ENCODE measurements at places on chromosomes 7 and 10.

DNA sequence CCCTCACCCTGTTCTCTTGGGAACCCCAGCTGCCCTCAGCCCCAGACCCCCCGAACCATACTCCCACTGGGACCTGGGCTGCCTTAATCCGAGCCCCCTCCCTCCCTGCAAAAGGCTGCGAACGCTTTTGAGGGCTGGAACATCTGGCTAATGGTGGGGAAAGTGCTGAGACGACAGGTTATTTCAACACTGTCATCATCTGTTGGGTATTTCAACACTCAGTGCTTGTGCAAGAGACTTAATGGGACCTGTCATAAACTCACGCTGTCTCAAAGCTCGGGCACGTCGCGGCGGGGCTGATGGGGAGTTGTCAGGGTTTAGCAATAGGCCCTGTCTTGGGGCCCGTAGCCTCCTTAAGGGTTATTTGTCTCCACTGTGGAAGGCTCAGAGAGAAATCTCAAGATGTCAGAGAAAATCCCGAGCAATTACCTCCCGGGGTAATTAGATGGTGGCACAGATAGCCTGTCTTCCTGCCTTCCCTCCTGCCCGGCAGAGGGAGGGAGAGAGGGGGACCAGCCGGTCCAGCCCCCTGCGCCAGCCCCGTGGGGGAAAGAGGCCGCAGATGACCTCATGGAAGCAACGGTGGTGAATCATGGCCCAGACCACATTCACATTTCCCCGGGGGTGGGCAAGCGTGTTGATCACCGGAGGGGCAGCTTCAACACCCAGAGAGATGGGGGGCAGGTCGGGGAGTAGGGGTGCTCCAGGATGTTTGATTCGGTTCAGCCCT lies 88.7 kb upstream of the MYL10 start:
- DNase-seq, result no peak

- DNase-seq, result no peak
Observed at GRCh38 chr7:124456286-124456685, 309.3 kb downstream of the GPR37 start.

DNA sequence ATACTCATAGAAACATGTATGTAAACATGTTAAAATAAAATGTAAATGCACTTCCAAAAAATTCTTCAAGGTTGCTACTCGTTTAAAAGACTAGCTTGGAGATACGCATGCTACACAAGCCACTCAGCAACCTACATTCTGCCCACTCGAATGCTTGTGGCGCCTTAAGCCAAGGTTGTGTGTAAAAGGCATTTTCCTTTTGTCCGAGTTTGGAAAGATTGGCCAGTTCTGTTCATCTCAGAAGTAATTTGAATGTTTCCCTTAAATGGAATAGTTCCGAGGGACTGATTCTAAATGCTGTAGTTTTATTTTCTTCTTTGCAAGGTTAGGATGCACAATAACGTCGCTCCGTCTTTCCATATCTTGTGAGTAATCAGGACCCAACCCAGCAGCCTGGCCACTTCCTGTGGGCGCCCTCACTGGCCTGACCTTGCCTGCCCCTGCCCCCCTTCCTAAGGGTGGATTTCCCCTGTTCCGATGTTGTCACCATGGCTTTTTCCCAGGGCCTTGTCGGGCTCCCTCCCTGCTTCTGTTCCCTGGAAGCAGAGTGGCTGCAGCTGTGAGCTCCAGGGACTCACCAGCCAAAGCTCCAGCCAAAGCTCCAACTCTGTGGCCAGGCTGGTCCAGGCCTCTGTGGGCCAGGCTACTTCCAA lies 70.6 kb downstream of the PTPRE start:
- DNase-seq, result no peak

DNA sequence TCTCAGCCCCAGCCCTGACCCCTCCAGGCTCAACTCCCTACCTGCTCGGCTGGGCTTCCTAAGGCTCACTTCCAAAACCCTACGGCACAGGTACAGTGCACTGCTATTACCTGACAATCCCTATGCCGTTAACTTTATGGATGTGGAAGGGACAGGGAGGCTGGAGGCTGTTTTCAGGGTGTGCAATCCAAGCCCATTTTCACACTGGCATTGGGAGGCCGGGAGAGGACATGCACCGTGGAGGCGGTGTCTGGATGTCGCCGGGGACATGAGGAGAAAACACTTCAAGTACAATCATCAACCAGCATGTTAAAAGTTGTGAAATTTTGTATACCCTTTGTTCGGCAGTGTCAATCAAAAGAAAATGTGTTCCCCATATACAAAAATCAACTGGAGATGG lies 80.1 kb downstream of the MAD1L1 start:
- DNase-seq, result peak; percentile 0

All from BE2C (cell line).